Stimulated activated CD8-positive, alpha-beta memory T cell treated with anti-CD3 and anti-CD28 coated beads, Interleukin-15, amount 100 ng/mL, for 1 hour (primary cell): ENCODE measurements at places on chromosomes 12 and 14.

DNA sequence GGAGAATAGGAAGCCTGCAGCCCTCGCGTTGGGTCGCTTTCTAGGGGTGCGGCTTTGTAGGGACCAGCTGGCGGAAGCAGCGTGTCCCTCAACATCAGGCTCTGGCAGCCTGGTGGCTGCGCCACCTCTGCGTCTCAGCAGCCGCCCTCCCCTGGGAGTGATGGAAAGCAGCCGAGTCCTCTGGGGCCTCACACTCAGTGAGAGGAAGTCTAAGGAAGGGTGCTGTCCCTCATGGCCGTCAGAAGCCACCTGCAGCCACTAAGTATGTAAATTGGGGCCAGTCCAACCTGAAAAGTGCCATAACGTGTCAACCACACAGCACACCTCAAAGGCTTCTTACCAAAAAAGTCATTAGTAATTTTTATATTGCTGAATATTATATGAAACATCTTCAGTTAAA, 80.3 kb downstream of the WDR20 start:
- no peak for DNase-seq

GRCh38 chr14:36757734-36758601, 96.3 kb downstream of the PAX9 start:
- DNase-seq = no peak

- no peak for DNase-seq
Measured at GRCh38 chr12:89893972-89894706, 185.5 kb upstream of the ATP2B1 start.

DNA sequence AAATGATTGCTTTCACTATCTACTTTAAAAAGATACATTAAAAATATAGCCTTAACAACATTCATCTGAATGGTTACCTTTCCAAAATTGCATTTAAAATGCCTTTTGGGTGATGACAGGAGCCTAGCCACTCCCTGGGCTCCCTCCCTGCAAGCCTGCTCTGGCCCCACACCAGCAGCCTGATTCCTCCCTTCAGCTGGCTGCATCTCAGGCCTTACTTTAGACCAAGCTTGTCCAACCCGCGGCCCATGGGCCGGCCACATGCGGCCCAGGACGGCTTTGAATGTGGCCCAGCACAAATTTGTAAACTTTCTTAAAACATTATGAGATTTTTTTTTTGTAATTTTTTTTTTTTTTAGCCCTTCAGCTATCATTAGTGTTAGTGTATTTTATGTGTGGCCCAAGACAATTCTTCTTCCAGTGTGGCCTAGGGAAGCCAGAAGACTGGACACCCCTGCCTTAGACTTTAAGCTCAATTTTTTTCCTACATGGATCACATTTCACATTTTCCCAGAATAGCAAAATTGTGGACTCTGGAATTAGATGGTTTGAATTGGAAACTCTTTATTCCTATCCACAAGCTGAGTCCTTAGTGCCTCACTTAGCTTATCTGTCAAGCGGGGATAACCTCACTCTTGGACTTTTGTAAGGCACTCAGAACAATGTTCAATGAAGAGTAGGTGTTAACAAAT, 124.4 kb downstream of the MYRFL start:
- no peak for DNase-seq

DNA sequence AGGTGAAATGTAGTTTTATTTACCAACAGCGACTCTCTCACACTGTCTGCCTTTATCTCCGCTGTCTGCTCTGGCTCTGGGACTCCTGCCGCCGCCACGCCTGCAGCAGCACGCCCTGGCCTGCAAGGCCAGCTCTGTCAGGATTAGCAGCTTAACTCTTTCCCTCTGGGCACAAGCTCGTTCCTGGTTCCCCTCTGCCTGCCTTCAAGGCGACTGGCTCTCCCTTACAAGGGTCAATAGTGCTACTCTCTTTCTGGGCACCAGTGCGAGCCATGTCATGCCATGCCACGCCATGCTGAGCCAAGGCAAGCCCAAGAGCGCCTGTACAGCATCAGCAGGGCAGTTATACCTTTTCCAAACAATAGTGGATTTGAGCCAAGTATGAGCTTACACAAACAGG, 3.6 kb upstream of the CLEC2B start:
- DNase-seq = no peak
